Central memory CD4-positive, alpha-beta T cell (primary cell): ENCODE measurements at places on chromosomes 2 and 18.

DNA sequence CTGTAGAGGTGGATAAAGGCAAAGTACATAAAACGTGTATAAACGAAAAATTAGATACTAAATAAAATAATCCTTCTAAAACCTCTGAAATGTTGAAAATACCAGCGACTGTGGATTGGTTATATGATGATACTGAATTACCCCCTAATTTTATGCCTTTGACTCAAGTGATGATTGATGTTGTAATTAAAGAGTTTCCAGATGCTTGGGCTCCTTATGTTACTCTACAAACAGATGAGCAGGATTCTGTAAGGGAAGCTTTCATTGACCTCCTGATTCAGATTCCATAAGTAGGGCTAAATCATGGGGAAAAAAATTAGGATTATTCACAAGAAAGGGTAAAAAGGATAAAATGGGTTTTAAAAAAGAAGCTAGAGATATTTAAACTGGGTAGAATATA lies 418.2 kb upstream of the SLC39A10 start:
- DNase-seq: no peak

DNA sequence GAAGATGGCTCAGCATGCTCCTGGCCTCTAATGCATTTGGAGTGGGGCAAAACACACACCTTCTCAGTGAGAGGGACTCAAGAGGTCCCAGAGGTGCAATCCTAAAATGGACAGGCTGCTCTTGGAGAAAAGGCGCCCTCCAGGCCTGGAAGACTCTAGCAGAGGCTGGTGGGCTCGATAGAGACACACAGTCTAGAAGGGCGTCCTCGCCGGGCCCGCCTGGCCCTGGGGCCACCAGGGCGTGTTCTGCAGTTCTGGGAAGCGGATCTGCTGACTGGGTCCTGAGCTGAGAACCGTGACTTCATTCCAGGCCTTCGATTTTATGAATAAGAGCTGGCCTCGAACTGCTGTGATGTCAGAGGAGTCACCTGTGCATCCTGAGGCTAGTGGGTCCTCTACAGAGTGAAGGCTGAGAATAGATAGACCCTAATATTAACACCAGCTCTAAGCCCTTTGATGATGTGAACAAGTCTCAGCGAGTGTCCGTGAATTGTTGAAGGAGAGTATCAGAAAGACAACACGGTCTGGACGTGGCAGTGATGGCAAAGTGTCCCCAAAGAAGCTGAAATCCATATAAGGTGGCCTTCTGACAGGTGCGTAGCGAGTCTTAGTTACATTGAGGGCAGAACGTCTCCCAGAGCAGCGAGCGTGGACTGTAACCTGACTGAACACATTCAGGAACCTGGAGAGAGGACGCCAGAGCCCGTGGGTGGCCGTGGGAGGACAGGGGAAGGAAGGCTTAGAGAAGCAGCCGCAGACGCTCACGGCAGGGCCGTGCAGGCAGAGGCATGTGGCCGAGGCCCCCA lies 136.9 kb downstream of the PTGR3 start:
- DNase-seq: no peak

DNA sequence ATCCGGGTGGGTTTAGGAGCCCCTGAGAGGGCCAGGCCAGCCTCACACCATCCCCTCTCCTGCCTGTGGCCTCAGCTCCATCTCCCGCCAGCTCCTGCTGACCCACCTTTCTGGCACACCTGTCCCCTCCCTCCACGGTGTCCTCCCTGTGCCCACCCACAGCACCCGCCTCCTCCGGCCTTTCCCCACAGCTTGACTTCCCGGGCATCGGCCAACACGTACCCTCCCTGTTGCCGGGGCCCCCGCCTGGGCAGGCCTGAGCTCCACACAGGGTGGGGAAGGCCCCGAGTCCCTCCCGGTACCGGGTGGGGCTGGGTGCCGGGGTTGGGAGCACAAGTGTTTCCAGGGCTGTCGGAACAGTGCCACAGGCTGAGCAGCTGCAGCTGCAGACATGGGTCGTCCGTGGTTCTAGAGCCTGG lies 6.5 kb downstream of the GPC1 start:
- DNase-seq: no peak

DNA sequence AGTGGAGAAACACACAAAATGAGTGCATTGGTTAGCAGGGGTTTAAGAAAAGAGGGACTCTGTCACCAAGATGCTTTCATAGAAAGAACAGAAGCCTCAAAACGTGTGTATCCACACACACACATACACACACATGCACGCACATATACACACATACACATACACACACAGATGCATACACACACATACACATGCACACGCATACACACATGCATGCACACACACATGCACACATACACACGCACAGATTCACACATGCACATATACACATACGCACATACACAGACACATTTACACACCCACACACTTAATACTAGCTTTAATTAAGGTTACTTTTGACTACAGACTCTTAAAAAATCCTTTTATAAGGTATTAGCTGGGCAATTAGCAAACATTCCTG lies 84.6 kb upstream of the TPO start:
- no peak for DNase-seq

GRCh38 chr2:174593574-174594203 lies 3.9 kb downstream of the WIPF1 start:
- DNase-seq: peak; percentile 90

GRCh38 chr2:37348155-37348554 lies 3.7 kb downstream of the QPCT start:
- no peak for DNase-seq
